CD4-positive, alpha-beta T cell treated with Interleukin-21 for 1 hour (primary cell): ENCODE measurements at places on chromosomes 2 and 18.

GRCh38 chr2:172098650-172099471 is 3.8 kb downstream of the DLX2 start:
- DNase-seq, result no peak

- DNase-seq, result no peak
Measured at GRCh38 chr2:175309799-175310198, 128.3 kb upstream of the ATP5MC3 start.

DNA sequence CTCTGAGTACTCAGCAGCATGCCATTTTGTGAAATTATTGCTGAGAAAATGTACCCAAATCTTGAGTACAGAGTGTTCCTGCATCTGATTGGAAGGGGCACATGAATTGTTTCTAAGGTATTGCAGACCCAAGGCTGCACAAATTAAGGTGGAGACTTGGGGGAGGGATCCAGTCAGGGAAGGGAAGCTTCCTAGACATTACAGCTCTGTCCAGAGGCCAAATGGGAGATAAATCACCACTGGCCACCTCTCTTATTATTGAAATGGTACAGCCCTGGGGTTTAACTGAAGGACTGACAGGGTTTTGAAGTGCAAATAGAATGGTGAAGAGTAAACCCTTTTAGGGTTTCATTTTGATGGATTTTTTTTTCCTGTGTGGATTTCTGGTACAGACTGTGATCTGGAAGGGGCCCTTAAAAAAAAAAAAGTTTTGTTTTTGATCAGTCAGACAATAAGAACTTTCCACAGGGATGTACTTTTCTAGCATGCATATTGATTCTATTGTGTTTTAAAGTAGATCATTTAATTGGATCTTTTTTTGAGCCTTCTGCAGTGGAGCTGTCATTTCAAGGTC is 119.4 kb downstream of the GREB1L start:
- DNase-seq, result no peak

GRCh38 chr2:166468124-166469024 is 25.7 kb downstream of the SCN7A start:
- no peak for DNase-seq

- no peak for DNase-seq
Measured at GRCh38 chr2:151334082-151334815, 23.1 kb upstream of the TNFAIP6 start.

DNA sequence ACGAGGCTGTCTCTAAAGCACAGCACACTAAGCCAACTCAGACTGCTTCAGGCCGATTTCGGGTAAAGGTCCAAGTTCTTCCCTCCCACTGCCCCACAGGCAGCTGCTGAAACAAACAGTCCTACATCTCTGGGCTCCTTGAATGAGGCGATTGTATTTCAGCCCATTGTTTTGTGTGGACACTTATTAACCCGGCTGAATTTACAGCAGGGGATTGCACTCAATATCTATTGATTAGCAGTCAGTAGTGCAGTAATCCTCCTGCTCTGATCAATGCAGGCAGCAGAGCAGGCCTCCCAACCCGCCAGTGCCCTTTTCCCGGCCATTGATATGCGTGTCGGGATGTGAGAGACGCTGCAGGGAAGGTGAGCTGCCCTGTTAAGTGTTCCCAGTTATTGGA is 330.1 kb downstream of the CMPK2 start:
- DNase-seq, result no peak

DNA sequence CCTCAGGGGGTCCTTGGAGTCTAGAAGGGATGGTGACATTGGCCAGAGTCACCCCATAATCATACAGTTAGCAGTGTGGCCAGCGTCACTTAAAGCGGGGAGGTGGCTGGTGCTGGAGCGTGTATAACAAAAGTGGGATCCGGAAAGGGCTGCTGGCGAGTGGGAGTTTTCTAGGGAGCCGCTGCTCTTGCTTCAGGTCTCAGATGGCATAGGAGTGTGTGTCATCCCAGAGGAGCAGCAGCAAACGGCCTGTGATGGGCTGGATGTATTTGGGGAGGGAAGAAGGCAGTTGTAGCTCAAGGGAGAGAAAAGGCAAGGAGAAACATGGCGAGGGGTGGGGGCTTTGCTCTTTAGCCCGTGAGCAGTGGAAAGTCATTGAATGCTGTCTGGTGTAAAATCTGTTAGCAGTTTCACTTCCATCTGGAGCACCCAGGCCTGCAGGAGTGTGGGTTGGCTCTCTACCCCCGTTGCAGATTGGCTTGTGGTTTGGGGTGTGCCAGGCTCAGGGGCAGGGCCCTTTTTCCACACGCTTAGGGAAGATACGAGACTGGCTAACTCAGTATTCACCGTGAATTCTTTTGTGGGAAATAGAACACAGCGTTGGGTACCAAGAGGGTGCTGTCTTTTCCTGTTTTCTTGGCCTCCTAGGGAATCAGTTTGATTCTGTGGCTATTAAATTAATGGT is 120.5 kb downstream of the AGAP1 start:
- DNase-seq, result no peak

DNA sequence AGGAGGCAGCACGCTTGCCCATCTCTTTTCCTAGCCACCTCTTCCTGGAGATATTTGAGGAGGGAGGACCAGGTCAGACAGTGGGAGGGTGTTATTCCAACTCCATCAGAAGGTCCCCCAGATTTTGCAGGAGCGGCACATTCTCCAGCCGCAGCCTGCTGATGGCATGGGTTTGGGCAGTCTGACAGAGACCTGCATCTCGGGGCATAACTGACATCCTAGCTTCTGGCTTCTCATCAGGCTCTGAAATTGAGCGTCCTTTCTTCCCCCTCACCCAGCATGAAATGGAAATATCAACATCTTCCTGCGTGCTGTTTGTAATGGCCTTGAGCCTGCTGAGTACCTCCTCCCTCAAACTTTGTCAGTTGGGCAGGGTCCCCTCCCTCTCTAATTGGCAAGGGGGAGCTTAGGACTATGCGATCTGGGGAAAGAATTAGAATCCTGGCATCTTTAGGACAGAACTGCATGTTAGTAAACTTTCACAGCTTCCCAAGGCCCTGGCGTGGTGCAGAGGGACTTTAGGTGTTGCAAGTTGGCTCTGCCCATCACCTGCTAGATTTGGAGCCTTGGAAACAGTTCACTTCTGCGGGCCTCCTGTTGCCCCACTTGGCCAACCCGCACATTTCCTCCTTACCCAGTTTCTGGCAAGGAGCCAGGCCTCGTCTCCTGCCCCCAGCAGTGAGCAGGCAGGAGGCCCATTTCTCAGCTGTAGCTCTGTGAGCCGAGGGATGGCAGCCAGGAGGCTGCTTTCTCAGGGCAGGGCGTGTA is 2.2 kb downstream of the ITM2C start:
- DNase-seq, result peak; percentile 74

- no peak for DNase-seq
Measured at GRCh38 chr2:67986258-67986657, 76.5 kb downstream of the C1D start.

DNA sequence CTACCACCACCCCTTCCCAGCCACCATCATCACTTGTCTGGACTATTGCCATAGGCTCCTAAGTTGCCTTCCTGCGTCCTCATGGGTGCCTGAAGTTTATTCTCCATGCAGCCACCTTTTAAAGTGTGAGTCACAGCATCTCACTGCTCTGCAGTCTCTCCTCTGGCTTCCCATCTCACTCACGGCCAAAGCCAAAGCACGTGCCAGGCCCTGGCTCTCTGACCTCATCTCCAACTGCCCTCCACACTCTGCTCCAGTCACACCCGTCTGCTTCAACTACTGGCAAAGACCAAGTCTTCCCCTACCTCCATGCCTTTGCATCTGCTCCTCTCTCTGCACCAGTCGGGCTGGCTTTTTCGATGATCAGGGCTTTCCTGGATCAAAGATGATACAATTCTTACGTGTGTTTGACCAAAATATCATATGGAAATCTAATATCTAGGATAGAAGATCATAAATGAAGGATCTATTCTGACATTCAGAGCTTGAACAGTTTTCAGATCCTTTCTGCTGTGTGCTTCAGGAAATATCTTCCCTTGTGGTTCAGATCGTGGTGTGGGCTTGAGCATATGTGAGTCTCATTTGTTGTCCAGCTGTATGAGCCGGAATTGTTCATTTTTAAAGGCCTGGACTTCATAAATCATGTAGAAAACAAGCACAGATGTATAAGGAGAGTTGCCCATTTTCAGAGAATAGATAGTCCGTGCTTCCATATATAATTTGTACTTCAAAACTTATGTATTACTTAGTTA is 175.6 kb downstream of the PRKCE start:
- DNase-seq, result no peak
